Activated T-helper 1 cell treated with anti-CD3 and anti-CD28 coated beads, Interleukin-12 subunit alpha, Interleukin-12 subunit beta, Interleukin-2, Interleukin-4 antibody, amounts not matched to agents 30 ng/mL and 10 ng/mL and 1 ng/mL, durations not matched to agents 14 hours and 24 hours and 36 hours (primary cell): ENCODE measurements at places on chromosomes 3 and 15.

- no peak for DNase-seq
Observed at GRCh38 chr3:13231781-13232666, 158.8 kb upstream of the IQSEC1 start.

GRCh38 chr3:129271674-129272073, 7.0 kb upstream of the HMCES start:
- DNase-seq: no peak

- DNase-seq: no peak
Observed at GRCh38 chr15:68344600-68344999, 67.1 kb downstream of the FEM1B start.

- no peak for DNase-seq
Observed at GRCh38 chr3:146218880-146219866, 31.7 kb downstream of the PLSCR4 start.

- no peak for DNase-seq
Observed at GRCh38 chr3:5634411-5634810, 446.9 kb downstream of the EDEM1 start.

DNA sequence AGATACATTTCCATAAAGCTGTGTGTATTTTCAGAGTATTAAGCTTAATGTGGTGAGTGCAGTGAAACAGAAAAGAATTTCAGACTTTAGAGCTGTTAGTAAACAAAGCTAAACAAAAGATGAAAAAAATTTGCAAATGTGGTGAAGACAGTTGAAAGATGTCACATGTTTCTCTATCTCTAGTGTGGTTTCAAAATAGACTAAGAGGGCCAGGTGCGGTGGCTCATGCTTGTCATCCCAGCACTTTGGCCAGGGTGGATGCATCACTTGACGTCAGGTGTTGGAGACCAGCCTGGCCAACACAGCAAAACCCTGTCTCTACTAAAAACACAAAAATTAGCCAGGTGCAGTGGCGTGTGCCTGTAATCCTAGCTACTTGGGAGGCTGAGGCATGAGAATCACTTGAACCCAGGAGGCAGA, 466.0 kb upstream of the NR2F2 start:
- no peak for DNase-seq

- DNase-seq: no peak
Observed at GRCh38 chr3:109548192-109548938, 211.0 kb upstream of the DPPA4 start.

GRCh38 chr3:179760944-179761343, 108.1 kb downstream of the USP13 start:
- no peak for DNase-seq

- no peak for DNase-seq
Observed at GRCh38 chr3:195194559-195195206, 76.3 kb downstream of the XXYLT1 start.

DNA sequence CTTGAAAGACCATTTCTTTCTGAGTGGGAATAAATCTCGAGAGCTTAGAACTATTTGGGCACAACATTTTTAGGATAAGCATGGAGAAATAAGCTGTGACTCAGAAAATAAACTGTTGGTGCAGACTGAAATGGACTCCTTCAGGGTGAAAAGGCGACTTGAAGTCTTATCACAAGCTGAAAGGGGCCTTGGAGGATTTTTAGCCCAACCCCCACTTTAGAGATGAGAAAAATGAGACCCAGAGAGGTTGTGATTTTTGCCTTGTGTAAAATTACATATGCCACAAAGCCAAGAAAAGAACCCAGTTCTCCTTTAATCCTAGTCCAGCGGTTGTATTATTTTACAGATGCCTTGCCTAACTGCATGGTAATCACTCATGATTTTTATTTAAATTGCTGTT, 1.5 kb downstream of the ATP1B3 start:
- DNase-seq: no peak

DNA sequence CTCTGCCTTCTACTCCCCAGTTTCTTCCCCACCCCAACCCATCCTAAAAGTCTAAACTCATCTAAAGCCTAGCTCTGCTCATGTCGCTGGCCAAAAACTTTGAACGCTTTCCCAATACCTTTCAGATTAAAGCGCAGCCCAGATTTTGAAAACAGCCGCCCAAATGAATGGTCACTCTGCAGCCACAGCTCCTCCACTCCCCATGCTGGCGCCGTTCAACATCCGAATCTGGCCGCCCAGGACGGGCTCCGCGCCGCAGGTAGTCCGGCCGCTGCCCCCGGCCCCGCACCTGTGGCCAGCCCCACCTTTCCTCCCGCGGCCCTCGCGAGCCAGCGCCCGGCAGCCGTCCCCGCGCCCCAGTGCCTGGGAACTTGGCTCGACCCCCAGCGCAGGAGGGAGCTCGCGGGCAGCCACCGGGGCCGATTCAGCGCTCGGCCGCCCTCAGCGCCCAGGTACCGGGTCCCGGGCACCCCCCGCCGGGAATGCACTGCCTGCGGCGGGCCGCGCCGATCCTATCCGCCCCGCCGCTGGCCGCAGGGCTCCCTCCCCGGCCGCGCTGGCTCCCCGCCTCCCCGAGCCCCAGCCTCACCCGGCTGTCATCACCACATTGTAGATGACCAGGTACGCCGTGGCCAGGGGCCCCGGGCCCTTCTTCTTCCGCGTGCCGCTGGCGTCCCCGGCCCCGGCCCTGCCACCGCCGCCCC, 417 bp downstream of the HACD2 start:
- DNase-seq: peak; percentile 24

- DNase-seq: no peak
Observed at GRCh38 chr3:132232231-132232792, 84.9 kb upstream of the ACP3 start.

DNA sequence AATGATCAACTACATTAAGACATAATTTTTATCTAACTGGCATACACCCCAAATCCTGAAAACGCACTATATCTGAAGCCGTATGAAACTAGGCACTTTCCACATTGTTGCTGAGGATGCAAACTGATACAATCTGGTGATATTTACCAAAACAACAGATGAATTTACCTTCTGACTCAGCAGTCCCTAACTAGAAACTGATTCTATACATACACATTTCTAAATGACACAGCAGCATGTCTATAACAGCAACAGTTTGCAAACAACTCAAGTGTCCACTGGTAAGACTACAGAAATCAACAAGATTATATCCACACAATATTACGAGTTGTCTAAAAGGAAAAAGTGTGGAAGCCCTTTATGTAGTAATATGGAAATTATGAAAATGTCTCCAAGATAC, 22.9 kb downstream of the SECISBP2L start:
- DNase-seq: no peak

GRCh38 chr15:23877502-23878412, 190.7 kb upstream of the NDN start:
- peak; percentile 3 for DNase-seq

GRCh38 chr15:51126842-51127241, 32.1 kb upstream of the TNFAIP8L3 start:
- no peak for DNase-seq

DNA sequence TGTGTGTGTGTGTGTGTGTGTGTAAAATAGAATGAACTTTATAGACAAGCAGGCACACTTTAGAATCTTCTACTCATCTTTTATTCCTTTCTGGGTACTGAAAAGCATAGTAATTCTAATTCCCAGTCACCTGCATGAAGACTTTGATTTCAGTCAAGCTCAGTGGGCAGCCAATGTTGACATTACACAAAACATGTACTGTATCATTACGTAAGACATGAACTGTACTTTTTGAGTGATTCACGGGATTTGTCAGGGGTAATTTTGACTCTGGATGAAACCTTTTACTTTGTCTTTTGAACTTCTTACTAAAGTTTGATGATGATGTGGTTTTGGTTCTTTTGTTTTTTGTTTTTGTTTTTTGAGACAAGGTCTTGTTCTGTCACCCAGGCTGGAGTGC, 38.8 kb downstream of the PTPRG start:
- no peak for DNase-seq

GRCh38 chr3:189212681-189213080, 40.9 kb downstream of the TPRG1 start:
- DNase-seq: no peak

DNA sequence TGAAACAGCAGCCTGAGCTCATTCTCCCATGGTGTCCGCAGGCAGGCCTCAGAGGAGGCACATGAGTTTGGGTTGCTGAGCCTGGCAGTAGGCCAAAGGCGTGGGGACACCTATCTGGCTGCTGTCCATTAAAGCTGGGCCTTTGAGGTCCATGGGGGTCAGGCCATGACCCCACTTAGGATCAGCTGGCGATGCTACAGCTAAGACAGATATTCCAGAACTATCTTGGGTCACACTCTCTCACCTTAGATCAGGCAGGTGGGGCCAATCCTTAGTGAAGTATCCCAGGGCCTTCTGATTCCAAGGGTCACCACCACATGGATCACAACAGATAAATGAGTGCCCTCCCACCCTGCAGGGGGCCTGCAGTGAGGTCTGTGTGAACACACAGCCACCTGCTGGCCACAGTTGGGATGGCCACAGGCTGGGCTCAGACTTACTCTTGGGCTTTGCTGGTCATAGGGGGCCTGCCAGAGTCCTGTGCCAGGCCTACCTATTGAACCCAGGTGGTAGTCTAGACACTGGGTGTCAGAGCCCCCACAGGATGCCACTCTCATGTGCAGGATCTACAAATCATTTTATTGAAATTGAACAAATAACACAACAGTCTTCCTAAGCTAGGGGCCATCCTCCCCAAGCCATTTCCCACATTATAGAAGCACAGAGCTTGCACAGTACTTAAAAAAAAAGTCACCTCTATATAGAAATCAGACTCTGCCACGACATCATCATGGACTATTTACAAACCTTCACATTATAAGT, 2.0 kb upstream of the HYAL2 start:
- DNase-seq: peak; percentile 54

DNA sequence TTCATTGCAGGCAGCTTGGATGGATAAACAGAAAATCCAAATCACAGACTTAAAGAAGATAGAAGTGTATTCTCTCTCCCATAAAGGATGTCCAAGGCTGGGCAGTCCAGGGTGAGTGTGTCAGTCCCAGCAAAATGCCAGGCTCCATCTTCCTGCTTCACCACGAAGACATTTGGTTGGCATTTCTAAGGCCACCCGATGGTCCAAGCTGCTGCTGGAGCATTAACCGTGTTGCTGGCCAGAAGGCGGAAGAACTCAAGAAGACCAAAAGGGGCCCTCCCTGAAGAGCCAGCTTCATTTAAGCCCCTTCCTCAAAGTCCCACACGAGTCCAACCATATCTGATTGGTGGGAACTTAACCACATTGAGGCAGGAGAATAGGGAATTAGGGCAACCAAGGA, 3.0 kb upstream of the CYP11A1 start:
- no peak for DNase-seq

DNA sequence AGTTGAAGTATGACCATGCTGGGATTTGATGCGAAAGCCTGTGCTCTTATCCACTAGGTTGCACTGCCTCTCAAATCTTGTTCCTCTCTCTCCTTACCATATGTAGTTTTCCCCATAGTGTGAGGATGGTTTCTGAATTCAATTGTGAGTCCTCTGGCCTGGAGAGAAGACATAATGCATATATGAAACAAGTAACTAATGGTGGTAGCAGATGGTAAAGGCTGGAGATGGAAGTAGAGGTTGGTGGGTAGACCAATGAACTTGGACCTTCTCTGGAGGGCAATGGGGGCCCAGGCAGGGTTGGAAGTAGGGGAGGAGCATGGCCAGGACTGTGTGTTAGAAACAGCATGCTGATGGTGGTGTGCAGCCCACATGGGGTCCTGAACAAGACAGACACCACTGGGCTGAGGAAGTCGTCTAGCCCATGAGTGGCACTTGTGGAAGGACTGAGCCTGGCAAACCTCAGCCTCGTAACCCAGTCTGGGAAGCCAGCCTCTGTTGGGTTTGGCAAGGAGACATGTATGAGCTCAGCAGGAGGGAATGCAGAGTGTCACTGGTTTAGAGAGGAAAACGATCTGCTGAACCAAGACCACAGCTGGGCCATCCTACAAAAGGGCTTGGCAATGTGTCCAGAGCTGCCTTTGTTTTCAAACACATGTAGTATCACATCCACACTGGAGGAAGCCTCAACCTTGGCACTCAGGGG, 18.5 kb upstream of the LMCD1 start:
- no peak for DNase-seq

DNA sequence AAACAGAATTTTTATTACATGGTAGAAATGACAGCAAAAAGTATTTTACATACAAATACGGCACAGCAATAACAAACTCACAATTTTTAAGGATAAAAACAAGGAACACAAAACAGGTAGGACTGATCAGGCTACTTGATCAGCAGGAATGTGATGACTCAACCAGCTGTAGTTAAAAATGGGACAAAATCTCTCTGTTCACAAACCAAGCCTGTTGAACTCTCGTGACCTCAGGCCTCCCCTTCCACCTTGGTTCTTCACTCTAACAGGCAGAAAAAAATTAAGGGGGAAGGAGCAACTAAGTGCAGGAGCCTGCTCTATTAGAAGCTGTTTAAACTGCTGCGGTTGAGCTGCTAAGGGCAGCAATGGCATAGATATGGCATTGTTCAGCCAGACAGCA, 18.7 kb downstream of the FBXL22 start:
- no peak for DNase-seq

GRCh38 chr3:118577055-118577777, 457.4 kb downstream of the IGSF11 start:
- DNase-seq: no peak

DNA sequence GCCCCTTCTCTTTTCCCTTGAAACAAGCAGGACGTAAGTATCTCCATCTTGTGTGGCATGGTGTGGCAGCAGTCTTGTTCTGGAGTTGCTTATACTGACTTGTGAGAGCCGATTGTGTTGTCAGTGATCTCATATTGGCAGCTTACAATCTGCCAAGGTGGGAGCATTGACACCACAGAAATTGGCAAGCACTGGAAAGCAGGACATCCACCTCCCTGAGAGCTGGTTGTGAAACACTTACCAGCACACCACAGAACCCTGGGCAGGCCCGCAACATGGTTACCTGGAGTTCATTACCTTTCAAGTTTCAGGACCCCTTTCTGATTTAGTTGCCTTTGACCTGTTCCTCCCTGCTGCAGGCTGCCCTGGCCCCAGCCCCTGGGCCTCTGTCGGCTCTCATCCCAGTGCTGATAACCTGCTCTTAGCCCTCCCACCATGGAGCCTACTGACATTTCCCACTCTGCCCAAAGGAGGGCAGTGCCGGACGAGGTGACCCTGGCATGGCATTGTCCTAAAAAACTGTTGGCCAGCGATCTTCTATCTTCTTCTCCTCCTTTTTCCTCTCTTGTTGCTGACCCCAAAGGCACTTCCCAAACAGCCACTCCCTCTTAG, 10.6 kb upstream of the ATP2B2 start:
- DNase-seq: no peak

GRCh38 chr3:9715764-9716437, 12.3 kb downstream of the CPNE9 start:
- no peak for DNase-seq

- DNase-seq: no peak
Observed at GRCh38 chr15:53218666-53219580, 428.8 kb upstream of the ONECUT1 start.

DNA sequence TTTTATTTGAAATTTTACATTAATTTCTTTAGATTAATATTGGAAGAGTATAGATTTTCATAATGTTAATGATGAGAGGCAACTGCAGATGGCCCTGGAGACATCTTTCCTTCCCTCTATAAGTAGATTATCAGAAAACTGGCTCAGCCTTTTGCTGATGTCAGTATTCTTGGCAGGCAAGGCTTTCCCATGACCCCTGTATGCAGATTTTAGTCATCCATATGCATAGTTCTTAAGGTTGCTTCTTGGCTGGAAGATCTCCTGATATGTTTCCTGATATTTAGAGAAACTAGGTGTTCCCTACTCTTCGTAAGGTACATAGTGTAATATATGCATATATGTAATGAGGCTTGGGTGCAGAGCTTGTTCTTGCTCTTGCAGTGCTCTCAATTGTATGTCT, 911.4 kb downstream of the EPHA3 start:
- no peak for DNase-seq
